ENCODE measurements at places on chromosomes 6 and 20. TPM values are rescaled to one million over a fixed set of nuclear protein-coding genes. Genes with fewer than 3 reads are reported as not detected.

DNA sequence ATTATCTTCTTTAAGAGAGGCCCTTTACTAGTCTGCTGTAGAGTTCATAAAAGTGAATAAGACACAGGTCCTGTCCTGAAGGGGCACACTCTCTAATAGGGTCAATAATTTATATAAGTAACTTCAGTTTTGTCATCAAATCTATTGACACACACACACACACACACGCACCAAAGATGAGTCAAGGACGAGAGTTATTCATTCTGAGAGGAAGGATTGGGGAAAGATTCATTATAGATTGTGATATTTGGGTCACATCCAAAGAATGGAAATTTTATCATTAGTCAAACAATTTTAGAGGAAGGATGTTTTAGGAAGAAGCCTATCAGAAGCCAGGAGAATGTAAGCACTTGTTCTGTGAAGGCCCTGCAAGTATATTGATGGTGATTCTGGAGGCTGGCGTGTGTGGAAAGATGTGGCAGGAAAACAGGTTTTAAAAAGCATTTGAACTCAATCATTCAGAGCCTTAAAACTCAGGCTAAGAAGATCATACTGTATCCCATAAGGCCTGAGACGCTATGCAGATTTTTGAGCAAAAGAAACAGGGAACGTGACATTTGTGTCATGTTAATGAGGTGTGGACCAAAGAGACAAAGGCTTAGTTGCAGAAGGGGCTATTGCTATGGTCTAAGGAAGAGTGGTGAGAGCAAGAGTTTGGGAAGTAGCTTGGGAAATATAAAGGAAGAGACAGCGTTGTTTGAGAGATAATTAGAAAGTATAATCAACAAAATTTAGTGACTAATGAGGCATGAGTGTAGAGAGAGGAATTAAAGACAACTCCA is 161.4 kb upstream of the PREP start:
- DNase-seq: no peak

Gene MAK
- polyA plus RNA-seq: 0.24 TPM

DNA sequence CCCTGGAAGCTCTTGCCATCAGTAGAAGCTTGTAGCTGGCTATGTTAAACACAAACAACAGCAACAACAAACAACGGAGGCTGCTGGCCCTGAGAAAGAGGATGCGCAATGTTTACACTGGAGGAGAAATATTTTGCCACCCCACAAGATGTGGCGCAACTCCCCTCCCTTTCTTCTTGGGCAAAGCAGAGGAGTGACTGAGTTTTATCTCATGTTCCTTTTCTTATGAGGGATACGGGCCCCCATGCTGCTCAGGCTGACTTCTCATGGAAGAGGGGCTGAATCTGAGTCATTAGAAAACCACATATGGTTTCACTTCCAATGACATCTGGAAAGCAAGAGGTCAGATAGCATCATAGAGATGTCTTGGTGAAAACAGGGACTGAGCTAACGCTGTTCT is 75.9 kb upstream of the HDDC2 start:
- peak; percentile 64 for DNase-seq

Gene APOBEC2
- polyA plus RNA-seq: 638 TPM

DNA sequence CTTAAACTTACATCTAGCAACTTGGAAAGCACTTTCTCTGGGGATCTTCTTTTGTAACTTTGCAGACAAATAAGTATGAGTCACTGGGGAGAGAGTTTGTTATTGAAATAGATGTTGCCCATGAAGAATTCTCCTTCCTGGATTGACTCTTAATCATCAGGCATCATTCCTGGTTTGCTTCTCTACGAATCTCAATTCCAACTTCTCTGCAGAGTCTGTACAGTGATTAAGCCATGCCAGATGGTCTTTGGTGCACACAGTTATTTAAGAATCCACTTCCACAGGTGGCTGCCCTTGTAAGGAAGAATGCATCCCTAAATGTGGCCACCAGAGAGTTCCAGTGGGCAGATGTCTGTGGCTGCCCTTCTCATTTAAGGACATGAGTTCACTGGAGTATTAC is 25.7 kb downstream of the MYCT1 start:
- DNase-seq: no peak

Gene LST1
- polyA plus RNA-seq: 6.6 TPM

DNA sequence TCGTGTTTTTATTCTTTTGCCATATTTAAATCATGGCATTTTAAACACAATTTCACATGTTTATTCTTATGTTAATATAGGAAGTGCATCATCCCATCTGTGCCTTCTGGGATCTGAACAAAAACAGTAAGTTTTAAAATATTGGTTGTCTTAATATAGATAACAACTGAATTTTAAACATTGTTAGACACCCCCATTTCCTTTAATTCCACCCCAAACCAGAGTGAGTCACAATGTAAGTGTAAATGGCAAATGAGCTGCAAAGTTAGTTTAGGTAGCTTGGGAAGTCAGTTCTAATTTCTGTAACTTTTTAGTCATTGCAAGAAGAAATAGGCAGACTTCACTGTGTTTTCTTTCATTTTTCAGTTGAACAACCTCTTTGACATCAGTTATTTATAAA is 108.0 kb downstream of the ADGRG6 start:
- DNase-seq: no peak

Gene CST4
- polyA plus RNA-seq: not detected

Gene HLA-DPB1
- 12.5 TPM for polyA plus RNA-seq

- no peak for DNase-seq
Observed at GRCh38 chr6:90533615-90534336, 53.1 kb downstream of the MAP3K7 start.

- DNase-seq: peak; percentile 94
Observed at GRCh38 chr6:30326526-30327231, at the start of gene TRIM39. TRIM39 (plus strand) TSS chr6:30326927; CDS start chr6:30329318, 2,391 bp downstream.

DNA sequence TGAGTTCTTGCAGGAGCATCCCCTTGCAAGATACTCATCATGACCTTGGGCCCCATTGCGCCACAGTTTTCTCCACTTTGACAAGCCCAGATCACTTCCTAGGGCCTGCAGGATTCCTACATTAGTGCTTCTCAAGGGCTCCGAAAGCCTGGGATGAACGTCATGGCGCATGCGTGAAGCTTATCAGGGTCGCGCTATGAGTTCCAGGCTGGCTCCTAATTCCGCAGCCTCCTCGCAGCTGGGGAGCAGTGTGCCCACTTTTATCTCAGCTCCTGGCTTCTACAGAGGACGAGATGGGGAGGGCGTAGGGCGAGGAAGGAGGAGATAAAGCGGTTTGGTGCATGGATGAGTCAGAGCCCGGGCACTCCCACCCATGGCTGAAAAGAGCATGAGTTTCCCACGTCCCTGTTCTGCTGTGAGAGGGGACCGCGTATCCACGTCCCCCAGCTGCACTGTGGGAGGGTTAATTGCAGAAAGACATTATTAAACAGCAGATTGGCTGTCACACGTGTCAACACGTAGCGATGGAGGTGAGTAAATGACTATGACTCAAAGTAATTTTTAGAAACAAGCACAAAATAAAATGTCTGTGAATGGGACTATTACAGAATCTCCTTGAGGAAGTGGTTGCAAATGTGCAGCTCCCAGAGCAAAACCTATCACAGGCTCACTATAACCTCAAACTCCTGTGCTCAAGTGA is 72.9 kb upstream of the DSP start:
- DNase-seq: peak; percentile 9

DNA sequence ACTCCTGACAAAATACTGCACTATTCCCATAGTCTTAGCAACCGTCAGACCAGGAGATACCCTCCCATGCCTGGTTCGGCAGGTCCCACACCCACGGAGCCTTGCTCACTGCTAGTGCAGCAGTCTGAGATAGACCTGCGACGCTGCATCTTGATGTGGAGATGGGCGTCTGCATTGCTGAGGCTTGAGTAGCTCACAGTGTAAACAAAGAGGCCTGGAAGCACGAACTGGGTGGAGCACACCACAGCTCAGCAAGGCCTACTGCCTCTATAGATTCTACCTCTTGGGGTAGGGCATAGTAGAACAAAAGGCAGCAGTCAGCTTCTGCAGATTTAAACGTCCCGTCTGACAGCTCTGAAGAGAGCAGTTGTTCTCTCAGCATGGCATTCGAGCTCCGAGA is 25.4 kb downstream of the TMEM244 start:
- no peak for DNase-seq

Data from muscle of leg (tissue), 16 donors.